ENCODE measurements at places on chromosomes 5 and 9.

GRCh38 chr5:179864686-179865085, 6.1 kb upstream of the MRNIP start:
- no peak for DNase-seq

DNA sequence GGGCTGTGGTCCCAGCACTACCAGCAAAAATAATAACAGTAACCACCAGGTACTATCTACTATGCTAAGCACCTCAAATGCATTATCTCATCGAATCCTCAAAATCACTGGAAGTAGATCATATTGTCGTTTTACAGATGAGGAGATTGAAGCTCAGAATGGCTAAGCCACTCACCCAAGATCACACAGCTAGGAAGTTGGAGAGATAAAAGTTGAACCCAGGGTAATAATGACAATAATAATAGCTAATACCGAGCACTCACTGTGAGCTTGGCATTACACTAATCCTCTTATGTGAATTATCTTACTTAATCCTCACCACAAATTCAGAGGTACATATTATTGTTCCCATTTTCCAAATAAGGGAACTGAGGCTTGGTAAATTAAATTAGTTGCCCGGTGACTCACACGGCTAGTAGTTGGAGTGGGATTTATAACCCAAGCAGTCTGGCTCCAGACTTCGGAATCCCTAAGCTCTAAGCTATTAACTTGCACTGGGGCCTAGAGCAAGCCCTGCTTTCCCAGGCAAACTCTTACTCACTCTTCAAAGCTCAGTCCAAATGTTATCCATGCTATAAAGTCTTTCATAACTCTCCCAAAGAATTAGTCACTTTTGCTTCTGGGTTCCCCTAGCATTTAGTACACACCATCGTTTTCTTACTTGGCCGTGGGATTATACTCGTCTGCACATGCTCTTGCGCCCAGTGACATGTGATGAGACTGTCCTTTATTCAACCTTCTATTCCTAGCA, 3.8 kb downstream of the ARSI start:
- DNase-seq, result peak; percentile 97

DNA sequence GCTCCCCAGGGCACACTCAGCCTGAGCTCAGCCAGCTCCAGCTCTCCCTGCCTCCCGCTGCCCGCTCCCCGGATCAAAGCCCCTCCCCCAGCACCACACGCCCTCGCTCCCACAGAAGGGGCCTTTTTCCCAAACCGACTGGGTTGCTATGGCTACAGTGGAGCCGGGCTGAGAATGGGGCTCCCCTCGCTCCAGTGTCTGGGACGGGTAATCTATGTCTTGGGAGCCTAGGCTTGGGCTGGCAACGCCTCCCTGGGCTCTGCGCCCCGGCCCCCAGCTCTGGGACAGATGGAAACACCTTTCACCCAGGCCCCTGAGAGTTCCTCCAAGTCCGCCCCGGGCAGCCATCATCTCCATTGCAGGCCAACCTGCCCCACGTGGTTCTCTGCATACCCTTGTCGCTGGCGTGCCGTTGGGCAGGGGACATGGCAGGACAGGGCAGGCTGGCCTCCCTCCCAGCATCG, 29.6 kb downstream of the NOTCH1 start:
- no peak for DNase-seq

- no peak for DNase-seq
Observed at GRCh38 chr9:81669041-81669651, 20.2 kb downstream of the TLE1 start.

DNA sequence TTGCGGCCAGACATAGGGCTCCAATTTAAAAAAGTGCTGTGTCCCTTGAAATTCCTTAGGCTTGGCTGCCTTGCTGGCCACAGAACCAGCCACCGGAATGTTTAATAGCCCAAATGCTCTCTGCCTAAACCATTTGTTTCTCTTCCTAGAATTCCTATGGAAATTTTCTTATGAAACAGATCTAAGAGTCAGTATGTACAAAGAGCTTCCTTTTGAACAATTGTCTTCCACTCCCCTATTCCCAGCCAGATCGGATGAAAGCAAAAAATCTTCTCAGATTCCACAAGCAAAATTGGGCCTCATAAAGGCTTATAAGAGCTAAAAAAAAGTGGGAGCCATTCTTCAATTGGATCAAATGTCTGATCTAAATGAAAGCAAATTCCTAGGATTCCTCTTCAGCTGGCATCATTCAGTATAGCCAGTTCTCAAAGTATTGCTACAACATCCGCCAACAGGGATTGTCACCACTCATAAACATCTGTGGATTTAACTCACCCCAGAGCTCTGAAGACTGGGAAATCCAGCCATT, 104.3 kb downstream of the CEMIP2 start:
- no peak for DNase-seq

DNA sequence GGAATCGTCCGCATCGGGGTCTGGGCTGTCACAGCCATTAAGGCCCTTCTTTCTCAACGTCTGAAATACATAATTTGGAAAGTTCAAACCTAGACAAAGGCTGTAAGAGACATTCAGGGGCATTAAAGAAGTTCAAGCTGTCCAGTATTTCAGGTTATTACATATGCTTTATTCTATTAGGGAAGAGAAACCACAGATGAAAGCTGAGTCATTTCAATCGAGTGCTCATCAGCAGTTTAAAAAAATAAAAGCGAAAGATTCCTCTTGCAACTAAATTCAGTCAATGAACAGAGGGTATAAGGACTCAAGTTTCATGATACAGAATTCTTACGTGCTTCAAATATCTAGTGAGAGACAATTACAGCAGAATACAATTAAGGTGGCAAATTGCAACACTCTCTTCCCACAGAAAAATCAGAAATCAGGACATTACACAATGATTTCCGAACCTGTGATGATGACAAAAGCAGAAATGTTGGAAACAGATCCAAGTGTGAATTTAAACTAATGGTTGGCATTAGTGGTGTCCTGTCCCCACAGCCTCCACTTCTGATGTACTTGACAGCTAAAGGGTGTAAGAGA, 121.6 kb downstream of the MEF2C start:
- DNase-seq, result no peak

DNA sequence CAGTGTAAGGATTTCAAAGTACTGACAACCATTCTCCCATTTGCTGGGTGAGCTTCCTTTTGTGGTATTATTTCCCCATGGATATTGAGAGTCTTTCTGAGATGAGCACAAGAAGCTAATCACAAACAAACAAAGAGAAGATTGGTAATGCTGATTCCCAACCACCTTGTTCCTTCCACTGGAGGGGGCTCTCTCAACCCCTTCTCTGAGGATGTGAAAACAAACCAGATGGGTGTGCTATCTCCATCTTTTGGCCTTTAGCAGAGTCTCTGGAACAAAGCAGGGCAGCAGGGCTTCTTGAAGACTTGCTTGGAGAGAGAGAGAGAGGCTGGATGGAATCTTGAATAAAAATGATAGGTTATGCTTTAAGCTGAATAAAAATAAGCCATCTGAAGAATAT, 576.7 kb upstream of the ZNF462 start:
- peak; percentile 27 for DNase-seq

GRCh38 chr5:163790497-163790896, 285.1 kb downstream of the MAT2B start:
- no peak for DNase-seq

- peak; percentile 17 for DNase-seq
Observed at GRCh38 chr5:93723005-93723404, 18.4 kb downstream of the POU5F2 start.
